ENCODE measurements at places on chromosomes 3 and 15. TPM values are rescaled to one million over a fixed set of nuclear protein-coding genes. Genes with fewer than 3 reads are reported as not detected.

Gene CHRNB4
- total RNA-seq: not detected

Gene ENTPD3
- 3.3 TPM for total RNA-seq

Gene ADAMTS17
- total RNA-seq: 5.2 TPM

Gene SHC4
- under 0.01 TPM for total RNA-seq

Gene CADPS
- not detected for total RNA-seq

DNA sequence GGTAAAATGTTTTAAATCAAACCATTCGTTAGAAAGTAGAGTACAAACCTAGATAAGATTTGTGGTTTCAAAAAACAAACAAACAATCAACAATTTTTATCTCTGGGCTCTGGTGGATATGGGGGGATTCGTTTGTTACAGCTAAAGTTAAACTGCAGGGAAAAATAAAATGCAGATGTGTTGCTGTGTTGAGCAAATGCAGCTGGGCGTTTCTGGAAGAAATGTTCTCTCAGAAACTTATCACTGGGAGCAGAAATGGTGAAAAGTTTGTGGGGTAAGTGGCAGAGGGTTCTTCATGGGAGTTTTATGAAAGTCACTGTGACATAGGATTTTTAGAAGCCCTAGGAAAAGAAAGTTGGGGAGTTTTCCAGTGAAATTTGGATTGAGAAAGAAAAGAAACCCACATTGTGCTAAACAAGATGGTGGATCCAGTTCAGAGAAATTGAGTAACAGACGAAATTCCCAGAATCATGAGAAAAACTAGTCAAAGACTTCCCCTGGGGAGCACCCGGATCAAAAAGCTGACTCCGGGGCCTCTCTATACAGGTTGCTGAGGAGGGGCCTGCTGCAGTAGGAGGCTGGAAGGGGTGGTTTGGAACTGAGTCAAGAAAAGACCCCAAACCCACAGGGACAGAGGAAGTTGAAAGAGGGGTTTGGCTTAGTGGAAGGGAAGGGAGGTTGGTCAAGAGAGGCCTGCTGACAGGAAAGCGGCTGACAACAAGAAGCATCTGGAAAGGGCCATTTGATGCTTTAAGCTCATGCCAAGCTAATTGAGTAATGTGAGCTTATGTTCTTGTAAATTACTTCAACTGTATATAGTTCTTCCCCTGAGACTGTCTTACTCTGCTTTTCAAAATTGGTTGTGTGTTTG lies 108.7 kb downstream of the RARB start:
- no peak for DNase-seq

DNA sequence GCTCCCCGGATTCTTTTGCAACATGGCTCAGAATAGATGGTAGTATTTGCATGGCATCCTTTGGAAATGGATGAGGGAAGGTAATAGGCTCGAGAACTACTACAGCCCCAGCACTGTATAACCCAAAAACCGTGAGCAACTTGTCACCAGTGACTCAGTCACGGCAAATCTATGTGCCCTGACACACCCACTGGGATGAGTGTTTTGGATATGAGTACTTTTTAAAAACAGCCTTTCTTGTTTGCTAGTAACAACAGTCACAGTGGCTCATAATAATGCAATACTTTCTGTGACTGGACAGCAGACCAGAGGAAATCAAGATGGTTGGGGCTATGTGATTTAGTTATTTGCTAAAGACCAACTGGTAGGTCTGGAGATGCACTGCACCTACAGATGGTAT lies 299.6 kb downstream of the ULK4 start:
- no peak for DNase-seq

DNA sequence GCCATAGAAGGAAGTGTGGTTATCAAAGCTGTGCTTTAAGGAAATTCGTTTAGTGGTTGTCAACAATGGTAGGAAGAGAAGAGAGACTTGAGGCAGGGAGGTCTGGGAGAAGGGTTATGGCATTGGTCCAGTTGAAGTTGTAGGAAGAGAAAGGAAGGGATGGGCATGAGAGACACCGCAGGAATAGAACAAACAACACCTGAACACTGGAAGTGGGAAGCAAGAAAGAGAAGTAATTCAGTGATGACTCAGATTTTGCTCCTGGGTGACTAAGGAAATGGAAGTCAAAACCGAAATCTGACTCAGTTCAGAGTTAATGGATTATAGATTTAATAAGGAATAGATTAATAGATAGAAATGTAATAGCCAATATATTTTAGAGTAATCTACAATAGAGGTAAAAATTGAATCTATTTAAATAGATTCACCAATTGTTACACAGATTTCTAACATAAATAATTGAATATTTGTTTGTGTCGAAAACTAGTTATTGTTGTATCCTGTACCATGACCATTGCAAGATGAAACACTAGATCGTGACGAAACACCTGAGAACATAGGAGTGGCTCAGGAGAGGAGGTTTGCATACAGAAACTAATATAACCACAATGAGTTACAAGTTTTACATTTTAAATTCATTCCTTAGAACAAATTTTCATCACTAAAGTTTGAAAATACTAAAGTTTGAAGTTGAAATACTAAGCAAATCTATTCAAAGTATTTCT lies 36.0 kb downstream of the THBS1 start:
- no peak for DNase-seq

DNA sequence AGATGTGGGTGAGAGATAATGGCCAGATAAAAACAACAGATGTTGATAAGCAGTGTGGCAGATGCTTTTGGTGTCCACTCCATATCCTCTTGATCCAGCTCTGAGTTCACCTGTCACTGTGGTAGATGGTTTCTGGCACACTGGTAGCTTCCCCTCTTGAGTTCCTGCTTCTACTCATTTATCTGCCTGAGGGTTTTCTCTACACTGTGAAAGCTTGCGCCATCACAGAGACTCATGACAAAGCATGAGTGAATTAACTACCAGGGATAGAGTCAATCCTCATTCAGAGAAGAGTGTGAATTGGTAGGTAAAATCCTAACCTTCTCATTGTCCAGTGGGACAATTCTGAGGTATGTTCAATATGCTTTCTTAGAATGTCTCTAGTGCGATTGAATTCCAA lies 50.0 kb upstream of the ARHGEF26 start:
- no peak for DNase-seq
